ENCODE measurements at places on chromosomes 6 and 20.

DNA sequence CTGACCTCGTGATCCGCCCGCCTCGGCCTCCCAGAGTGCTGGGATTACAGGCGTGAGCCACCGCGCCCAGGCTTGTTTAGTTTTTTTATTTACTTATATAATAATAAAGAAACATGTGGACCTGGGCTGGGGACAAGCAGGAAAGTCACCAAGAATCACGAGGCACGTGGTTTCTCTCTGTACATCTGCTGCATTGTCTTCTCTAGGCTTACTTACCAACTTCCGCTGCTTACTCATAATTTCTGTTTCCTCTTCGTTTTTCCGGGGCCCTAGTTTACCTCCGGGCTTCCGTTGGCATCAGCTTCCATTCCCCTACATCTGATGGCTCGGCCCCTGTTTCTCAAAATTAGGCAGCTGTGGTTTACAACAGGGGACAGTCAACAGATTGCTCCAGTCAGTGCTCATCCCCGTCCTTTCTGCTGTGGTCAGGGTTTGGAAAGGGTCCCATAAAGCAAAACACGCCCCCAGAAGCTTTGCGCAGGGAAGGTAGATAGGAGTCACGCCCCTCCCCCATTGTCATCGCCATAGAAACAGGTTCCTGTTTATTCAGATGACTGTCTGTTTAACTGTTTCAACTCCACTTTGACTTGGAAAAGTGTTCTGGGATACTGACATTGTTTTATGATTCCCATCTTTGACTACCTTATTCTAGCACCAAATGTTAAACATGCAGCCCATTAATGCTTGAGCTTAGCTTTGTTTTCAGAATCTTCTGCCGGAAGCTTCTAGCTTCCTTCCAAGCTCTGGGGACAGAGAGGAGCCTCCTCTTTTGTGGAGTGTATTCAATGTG lies 31.9 kb upstream of the TXLNB start:
- peak; percentile 89 for DNase-seq

DNA sequence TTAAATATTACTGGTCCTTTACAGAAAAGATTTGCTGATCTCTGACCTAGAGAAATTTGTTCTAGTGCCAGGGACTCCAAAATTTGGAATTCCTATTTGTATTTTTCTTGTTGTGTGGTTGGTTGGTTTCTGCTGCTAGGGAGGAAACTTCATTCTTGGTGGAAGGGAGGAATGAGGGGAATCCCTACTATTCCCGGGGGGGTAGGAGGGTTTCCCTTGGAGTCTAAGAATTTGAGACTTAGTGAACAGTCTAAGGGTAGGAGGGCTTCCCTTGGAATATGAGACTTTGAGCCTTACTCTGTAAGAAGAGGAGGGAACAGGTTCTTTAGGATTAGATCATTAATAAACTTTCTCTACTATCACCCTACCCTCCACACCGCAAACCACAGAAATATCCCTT lies 67.1 kb upstream of the ADGRF1 start:
- DNase-seq: no peak

DNA sequence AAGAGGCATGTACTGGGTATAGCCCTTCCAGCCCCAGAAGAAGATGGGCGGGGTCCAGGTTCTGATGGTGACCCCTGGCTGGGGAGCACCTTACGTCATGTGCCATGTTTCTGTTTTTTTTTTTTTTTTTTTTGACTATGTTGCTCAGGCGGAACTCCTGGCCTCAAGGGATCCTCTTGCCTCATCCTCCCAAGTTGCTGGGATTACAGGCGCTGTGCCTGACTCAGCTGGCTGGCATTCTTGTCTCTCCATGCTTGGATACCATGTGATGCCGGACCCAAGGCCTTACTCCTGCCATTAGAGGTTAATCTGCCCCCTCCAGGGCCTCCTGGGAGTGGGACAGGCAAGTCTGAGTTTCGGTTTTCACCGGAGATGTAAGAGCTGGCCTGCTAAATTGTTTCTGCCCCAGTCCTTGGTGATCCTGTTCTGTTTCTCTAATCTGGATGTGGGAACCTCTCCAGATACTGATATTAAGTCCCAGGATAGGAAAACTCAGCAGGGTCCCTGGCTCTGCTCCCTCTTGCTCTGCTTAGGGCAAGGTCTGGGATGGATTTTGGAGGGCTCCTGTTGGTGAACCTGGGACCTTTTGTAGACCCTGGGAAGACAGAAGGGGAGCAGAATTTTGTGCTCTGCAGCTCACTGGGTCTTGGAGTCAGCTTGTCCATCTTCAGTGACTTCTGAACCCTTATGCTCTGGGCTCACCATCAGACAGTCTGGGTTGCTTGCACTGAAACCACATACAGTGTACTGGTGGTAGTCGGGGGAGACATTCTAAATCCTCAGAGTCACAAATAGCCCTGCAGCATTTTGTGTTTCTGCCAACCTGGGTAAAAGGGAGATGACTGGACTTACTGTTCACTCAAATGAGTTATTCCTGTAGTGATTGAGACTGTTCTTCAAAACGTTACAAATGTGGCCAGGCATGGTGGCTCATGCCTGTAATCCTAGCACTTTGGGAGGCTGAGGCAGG lies 45.1 kb downstream of the PTK7 start:
- no peak for DNase-seq

DNA sequence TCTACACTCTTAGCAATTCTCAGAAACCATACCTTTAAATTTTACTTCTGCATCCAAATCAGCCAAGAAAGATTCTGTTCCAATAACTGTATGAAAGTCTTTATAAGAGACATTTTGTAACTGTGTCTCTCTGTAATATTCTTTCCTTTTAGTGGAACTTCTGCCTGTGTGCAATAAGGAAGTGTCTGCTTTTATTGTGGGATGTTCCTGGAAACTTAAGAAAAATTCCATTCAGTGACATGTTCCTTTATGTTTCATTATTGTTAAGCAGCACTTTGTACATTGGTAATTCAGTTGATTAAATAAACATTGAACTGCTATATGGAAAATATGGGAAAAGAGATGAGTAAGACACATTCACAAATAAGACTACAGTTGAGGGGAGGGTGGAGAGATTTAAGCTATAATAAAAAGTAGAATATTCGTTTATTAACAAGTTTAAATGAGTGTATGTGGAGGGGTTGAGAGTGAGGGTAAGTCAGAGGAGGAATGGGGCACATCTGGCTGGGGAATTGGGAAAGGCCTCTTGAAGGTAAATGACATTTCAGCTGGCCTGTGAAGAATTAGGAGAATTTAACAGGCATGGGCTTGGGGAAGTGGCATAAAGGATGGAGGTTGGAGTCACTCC lies 11.9 kb downstream of the NUS1 start:
- no peak for DNase-seq

- no peak for DNase-seq
Measured at GRCh38 chr6:14178083-14178445, 60.5 kb downstream of the CD83 start.

DNA sequence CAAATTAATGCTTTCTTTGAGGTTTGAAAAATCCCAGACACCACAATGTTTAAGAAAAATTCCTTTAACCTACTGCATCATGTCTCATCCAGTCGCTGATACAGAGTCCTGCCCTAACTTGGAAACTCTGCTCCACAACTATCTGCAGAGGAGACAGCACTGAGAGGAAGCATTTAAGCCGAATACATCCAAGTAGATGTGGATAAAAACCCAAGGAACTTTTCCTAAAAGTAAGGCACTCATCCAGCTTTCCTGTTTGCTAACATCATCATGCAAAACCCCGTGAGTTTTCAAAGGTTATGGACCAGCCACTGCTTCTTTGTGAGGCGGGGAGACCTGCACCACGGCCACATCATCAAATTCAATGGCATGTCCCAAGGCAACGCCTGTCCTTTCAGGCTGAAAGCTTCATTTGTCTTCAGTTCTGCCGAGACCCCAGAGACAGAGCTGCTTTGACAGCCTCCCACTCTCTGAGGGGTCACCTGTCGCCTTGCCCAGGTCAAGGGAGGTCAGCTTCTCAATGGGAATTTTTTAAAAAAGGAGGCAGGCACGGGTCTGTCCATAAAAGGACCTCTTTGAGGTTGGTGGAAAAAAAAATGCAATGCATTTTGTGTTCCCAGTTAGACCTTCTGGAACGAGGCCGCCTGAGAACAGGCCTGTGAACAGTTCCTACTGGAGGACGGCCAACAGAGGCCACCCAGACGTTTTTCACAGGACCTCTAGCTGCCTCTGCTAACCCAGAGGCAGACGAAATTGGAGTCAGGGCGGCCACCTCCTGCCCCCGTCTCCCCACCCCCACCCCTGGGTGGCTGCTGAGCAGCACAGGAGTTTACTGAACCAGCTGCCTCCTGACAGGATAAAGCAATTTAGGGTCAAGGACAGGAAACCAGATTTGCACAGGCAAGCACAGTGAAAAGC lies 142.5 kb upstream of the HDDC2 start:
- no peak for DNase-seq
